ENCODE measurements at places on chromosomes 1 and 21. TPM values are rescaled to one million over a fixed set of nuclear protein-coding genes. Genes with fewer than 3 reads are reported as not detected.

GRCh38 chr1:26772687-26773086 is 15.1 kb upstream of the PIGV start:
- DNase-seq, result no peak

DNA sequence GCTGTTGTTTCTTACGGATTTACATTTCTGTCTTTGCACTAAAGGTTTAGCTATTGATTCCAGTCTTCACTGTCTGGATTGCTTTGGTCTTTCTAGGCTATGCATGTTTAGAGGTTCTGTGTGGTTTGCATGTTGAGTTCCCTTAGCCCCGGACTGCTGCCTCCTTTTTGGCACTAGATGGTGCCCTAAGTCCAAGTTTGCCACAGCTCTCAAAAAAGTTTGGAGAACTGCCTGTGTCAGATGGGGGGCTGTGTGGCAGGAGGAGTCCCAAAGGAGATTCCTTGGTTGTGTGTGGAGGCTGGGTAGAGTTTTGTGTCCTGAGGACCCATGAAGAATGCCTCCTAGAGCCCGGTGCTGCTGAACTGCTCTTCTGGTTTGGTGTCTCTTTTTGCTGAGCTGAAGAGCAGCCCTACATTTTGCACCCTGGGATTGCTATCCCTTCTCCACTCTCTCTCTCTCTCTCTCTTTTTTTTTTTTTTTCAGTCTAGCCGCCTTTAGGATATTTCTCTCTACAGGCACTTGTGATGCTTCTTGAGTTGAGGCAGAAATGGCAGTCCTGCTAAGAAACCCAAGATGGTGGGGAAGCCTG is 74.4 kb downstream of the PTGS2 start:
- DNase-seq, result peak; percentile 19

DNA sequence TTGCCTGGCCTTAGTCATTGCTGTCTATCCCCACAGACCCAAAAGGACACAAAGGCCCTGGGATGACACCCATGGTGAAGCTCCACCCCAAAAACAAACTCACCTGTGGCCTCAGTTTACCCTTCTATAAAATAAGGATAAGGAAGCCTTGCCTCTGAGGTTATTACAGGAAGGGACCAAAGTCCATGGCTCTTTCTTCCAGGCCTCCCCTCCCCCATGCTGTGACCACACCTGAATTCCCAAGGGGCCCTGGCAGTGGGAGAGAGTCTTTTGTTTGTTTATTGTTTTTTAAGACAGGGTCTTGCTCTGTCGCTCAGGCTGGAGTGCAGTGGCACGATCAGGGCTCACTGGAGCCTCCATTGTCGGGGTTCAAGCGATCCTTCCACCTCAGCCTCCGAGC is 10.5 kb upstream of the TNFRSF25 start:
- no peak for DNase-seq

ELAVL4 gene
- 0.60 TPM for total RNA-seq
